ENCODE measurements at places on chromosomes 4 and X. TPM values are rescaled to one million over a fixed set of nuclear protein-coding genes. Genes with fewer than 3 reads are reported as not detected.

Gene TNMD
- not detected for total RNA-seq

Gene HTR2C
- not detected for total RNA-seq

Gene PPP2R2C
- total RNA-seq = 0.18 TPM

Gene RPGR
- 5.0 TPM for total RNA-seq

DNA sequence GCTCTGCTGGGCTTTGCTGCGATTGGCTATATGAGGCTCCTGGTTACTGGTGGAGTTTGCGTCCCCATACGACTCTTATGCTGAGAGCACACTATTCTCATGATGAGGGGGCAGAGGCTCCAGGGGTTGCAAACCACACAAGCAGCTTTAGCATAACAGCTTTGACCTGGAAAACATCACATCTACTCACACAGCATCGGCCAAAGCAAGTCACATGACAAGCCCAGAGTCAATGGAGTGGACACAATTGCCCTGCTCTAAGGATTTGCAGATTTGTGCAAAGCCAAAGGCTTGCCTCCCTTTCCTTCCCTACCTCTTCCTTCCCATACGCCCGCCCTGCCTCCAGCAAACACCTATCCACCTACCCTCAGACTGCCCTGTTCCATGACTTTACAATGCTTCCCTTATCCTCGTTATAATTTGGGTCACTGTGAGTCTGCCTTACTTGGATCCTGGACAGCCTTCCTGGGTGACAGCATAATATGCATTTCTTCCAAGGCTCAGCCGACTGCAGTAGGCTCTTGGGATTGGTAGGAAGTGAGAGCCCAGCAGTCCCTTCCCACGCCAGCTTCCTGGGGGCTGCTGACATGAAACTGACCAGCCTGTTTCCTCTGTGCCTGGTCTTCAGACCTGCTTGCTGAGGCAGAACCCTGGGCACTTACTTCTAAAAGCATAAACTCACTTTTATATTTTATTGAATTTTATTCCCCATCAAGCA, 208.2 kb upstream of the PSAPL1 start:
- DNase-seq = no peak

DNA sequence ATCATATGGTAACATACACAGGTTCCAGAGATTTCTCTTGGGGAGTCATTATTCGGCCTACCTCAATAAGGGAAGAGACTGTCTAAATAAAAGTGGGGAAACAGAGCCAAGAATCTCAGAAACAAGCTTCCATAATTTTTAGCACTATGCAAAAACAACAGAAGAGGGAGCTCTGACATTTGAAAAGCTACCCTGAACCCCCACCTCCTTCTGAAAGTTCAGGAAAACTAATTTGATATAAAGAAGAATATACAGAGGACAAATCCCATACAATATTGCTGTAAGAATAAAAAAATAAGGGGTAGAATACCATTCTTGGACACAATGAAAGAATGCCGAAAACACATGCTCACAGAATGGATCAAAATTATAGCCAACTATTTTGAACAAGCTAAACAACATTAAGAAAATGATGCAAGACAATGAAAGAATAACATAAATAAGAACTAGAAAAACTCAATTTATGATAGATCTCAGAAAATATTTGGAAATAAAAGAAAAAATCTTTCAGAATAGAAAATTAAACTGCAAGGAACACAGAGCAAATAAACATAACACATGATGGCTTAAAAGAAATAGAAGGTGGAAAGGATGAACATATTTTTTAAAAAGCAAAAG, 14.4 kb upstream of the ZNF41 start:
- DNase-seq = no peak

Gene ARMCX1
- 16.8 TPM for total RNA-seq

DNA sequence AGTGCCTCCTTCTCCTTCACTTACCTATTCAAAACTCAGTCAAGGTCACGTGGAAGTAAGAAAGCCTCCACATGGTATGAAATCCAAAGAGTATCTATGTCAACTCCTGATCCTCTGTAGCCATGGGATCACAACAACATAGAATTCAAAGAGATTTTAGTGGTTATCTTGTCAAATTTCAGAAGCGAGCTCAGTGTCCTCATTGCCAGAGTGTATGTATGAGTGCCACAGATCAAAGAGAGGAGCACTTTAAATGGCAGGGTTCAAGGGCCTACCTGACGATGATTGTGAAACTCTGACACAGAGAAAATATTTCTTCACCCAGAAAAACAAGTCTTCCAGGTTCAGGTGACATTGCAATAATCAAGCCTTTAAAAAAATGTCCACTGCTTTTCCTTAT, 1.2 kb upstream of the ACE2 start:
- DNase-seq = no peak

DNA sequence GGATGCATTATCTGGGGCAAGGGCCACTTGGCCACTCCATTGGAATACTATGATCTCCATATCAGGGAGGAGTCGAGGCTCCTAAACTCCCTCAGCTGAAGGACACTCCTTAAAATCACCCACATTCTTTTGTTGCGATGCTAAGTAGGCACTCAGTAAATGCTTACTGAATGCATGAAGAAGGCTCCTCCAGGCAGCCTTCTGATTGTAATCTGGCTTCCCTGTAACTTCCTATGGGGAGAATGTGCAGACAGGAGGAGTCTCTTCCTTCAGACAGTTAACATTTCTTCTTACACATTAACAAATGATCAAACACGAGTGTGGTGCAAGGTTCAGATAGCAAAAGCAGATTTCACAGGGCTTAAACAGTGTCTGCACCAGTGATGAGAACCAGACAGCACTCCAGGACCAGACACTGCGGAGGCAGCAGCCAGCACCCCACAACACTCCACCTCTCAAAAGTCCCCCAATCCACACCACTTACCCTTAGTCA, 21.4 kb upstream of the USO1 start:
- DNase-seq = no peak

Gene FHIP1A
- total RNA-seq = 19.1 TPM

DNA sequence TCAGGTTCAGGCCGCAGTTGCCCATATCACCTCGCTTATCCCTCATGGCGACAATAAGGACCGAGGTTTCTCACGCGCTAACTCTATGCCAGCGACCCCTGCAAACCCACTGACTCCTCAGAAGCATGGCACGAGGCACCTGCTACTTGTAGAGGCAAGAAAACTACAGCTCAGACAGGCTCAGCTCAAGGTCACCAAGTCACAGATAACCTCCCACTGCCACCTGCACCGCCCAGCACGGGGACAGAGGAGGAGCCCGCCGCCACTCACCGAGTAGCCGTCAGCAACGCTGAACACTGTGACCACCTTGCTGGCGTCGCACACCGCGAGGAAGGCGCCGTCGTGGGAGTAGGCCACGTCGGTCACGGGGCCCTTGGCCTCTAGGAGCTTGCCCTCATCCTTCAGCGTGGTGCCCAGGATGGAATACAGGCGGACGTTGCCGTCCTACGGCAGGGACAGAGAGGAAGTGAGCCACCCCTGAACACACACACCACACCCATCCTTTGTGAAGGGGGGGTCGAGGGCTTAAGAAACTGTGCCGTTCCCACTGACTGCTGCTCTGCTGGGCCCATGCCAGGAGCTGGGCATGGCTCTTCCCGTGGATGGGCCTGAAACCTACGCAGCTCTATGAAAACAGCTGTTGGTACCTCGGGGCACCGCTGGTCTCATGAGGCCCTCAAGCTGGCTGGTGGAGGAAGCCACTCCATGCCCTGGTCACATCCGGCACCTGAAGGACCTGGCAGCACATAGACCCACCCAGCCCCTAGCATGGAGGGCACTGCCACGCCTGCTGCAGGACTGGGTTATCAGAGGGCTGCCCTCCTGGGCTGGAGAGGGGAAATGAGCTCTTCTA, 38.9 kb downstream of the WDR1 start:
- DNase-seq = no peak

- DNase-seq = no peak
These were observed 24.7 kb upstream of the PRPS1 start for GRCh38 chrX:107603429-107604159.

- no peak for DNase-seq
These were observed 214.7 kb downstream of the CBR4 start for GRCh38 chr4:168795346-168795745.

- no peak for DNase-seq
These were observed 66.7 kb downstream of the DGKK start for GRCh38 chrX:50403903-50404302.

Gene ARHGEF38
- not detected for total RNA-seq

GRCh38 chr4:25310066-25310802, 2.3 kb upstream of the ZCCHC4 start:
- DNase-seq = no peak

DNA sequence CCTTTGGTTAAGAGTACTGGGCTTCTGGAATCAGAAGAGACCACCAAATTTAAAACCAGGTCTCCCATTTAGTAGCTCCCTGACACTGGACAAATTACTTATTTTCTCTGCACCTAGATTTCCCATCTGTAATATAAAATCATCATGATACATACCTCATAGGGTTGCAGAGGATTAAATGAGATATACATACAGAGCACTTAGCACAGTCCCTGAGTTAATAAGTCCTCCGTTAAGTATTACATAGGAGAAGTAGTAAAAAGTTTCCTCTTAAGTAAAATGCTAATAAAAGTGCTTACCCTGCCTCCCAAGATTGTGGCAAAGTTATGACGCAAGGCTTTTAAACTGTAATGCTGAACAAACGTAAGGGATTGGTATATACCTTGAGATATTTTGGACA, 539 bp upstream of the CHIC1 start:
- peak; percentile 5 for DNase-seq

DNA sequence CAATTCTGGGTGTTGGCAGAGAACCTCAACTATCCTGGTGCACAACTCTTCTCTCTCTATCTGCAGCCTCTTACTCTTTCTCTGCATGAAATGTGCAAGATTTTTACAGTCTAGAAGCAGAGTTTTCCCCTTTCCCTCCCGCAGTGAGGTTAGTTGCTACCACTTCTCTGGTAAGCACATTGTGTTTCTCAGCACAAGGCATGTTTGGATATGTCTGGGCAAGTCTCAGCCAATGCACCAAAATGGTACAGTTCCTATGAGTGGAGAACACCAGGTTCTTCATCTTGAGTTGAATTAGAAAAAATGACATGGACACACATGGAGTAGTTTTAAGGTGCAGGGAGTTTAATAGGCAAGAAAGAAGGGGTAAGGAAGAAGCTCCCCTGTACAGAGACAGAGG, 187.0 kb downstream of the CCNG2 start:
- peak; percentile 92 for DNase-seq

- no peak for DNase-seq
These were observed 111.6 kb downstream of the AFF2 start for GRCh38 chrX:148611993-148612392.

DNA sequence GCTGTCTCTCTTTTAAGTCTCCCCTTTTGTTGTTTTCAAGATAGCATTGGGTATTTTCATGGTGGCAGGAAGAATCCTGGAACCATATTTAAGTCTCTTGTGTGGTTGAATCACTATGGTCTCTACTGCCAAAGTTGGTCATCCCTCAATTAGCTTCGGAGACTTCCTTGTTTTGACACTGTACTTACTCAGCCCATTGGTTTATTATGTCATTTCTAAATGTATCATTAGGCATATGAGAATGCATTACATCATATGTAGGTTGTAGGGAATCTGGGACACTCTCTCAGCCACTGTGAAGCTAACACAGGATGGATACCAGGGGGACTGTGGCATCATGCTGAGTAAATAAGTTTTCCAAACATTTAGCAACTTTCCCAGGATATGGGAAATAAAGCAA, 211.8 kb downstream of the DTHD1 start:
- no peak for DNase-seq

DNA sequence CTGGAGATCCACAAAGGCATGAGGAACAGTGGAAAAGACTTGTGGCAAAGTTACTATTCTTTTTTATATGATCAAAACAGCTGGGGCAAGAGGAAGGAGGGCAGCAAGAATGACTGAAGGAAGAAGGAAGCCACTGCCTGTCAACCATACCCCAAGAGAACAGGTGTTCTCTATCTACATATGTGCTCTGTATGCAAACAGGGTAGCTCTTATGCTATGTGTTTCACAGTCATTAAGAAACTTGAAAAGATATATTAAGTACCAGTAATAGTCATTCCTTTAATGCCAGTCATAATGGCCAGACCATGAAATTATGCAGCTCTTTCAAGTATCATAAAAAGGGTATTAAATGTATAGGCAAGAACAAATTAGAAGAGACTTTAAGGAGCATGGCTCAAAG, 363.9 kb downstream of the KLHL13 start:
- no peak for DNase-seq

- no peak for DNase-seq
These were observed 345.2 kb upstream of the GRID2 start for GRCh38 chr4:91958596-91958995.

Gene ADH5
- 172 TPM for total RNA-seq

GRCh38 chrX:14903891-14904290, 30.7 kb downstream of the MOSPD2 start:
- DNase-seq = no peak

DNA sequence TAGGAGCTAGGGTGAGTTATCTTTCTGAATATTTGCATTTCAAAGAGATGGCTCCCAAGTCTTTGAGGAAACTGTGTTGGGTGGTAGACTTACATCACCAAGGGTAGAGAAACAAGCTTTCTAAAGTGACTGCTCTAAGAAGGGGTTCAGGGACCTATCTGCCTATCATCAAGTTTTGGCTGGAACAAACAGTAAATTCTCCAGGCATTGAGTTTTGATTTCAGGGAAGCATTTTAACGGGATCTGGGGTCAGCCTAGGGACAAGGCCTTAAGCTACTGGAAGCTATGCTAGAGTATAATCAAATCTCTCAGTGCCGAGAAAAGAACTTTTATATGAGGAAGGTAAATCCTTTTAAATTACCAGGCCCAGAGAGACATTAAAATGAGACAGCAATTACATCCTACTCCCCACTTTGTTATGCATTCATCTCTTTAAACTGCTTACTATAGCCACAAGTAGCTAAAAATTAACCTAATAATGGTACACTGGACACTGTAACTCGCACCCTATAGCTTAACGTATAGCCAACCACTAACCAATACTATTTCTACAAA, 2.0 kb upstream of the NUDT9 start:
- DNase-seq = no peak

DNA sequence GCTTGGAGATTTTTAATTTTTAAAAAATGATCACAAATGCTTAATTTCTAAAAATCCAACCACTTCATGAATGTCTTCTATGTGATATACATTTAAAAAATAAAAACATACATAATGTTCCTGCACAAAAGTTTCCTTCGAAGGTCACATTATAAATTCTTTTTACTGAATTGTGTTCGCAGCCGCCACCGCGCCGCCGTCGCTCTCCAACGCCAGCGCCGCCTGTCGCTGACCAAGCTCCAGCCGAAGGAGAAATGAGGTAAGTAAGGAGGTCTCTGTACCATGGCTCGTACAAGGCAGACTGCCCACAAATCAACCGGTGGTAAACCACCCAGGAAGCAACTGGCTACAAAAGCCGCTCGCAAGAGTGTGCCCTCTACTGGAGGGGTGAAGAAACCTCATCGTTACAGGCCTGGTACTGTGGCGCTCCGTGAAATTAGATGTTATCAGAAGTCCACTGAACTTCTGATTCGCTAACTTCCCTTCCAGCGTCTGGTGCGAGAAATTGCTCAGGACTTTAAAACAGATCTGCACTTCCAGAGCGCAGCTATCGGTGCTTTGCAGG, 48.8 kb upstream of the NEUROG2 start:
- DNase-seq = no peak

DNA sequence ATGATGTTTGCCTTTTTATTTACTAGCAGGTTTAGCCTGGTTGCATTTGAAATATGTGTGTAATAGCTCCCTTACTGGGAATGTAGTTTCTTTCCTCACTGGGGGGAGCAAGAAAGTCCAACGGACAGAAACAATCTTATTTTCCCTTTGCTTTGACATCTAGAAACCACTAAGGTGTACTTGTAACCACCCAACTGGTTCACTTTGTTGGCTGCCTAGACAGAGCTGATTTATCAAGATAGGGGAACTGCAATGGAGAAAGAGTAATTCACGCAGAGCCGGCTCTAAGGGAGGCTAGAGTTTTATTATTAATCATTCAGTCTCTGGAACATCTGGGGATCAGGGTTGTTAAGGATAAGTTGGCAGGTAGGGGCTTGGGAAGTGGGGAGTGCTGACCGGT, 30.3 kb downstream of the XG start:
- DNase-seq = no peak
